Type B pancreatic cell (in vitro differentiated cells): ENCODE measurements at places on chromosomes 6 and 20. TPM values are rescaled to one million over a fixed set of nuclear protein-coding genes. Genes with fewer than 3 reads are reported as not detected.

TDRD6 gene
- total RNA-seq = 0.19 and 0.38 TPM in 2 replicates

DNA sequence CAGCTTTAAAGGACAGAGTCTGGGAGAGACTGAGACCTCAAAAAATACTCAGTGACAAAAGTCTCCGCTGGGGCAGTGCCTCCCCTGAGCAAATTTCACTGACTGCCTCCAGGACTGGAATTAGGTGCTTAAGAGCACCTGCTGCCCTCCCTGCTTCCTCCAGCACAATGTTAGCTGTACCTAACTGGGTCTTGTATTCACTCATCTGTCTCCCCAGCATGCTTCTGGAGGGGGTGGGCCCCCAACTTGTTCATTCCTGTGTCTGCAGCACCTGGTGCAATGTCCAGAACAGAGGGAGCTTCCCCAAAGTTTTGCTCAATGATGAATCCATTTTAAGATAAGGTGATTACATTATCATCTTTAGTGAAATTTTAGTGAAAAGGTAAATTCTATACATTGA is 650.7 kb downstream of the KIF16B start:
- H3K27me3 ChIP-seq = peaks cover 13% of the 10 kb centered on the region
- DNase-seq = no peak
- H3K27ac ChIP-seq = no peak overlapping the region
- no peak overlapping the region for H3K4me3 ChIP-seq
- peaks cover 4% of the 10 kb centered on the region for H3K4me1 ChIP-seq

DNA sequence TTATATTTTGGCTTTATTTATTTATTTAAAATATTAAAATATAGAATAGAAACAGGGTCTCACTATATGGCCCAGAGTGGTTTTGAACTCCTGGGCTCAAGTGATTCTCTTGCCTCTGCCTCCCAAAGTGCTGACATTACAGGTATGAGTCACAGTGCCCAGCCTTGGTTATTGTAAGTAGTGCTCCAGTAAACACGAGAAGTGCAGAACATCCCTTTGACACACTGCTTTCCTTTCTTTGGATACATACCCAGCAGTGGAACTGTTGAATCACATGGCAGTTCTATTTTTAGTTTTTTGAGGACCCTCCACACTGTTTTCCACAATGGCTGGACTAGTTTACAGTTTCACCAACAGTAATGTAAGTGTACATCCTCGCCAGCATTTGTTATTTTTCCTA is 203.9 kb downstream of the PHF3 start:
- no peak overlapping the region for H3K4me3 ChIP-seq
- H3K27ac ChIP-seq = no peak overlapping the region
- no peaks in the 10 kb centered on the region for H3K4me1 ChIP-seq
- H3K27me3 ChIP-seq = no peaks in the 10 kb centered on the region
- H3K36me3 ChIP-seq = no peaks in the 10 kb centered on the region

GRCh38 chr6:30357678-30358540 is 13.0 kb downstream of the RPP21 start:
- peak overlapping the region; percentile 88 for H3K4me3 ChIP-seq
- H3K27me3 ChIP-seq = peaks cover 63% of the 10 kb centered on the region
- no peak overlapping the region for H3K27ac ChIP-seq

DNA sequence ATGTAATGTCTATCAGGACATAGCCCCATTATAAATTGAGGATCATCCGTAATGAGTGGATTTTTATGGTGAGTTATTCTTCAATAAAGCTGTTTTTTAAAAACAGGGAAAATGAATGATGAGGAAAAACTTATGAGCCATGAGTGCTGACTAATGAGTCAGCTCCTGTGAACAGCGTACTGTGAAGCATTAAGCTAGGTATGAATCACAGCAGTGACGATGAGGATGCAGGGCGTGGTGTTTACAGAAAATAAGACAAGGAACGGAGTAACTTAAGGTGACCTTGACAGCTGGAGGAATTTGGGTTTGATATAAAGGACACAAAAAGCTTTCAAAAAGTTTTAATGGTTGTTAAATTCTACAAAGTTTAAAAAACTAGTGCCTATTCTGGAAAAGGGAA is 96.3 kb downstream of the FOXF2 start:
- peaks cover 3% of the 10 kb centered on the region for H3K27me3 ChIP-seq
- peaks cover 14% of the 10 kb centered on the region for H3K4me1 ChIP-seq
- H3K4me3 ChIP-seq = no peak overlapping the region
- H3K36me3 ChIP-seq = no peaks in the 10 kb centered on the region
- no peak for DNase-seq

HEY2 gene
- total RNA-seq = 10.0 and 11.3 TPM in 2 replicates

GRCh38 chr20:48603116-48603818 is 224.5 kb downstream of the PREX1 start:
- DNase-seq = no peak
- H3K4me3 ChIP-seq = no peak overlapping the region
- H3K27ac ChIP-seq = no peak overlapping the region
- no peaks in the 10 kb centered on the region for H3K36me3 ChIP-seq

DNA sequence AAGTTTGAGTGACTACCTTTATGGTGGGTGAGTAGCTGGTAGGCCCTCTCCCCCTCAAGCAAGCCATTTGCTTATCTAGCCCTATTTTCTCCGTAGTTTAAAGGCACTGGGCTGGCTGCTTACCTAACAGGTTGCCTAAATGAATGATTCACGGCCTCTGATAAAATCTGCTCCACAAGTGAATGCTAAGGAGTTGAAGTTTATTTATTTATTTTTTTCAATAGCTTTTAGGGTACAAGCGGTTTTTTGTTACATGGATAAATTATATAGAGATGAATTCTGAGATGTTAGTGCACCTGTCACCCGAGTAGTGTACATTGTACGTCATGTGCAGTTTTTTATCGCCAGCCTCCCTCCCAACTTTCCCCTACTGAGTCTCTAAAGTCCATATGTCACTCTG is 8.3 kb upstream of the CDH26 start:
- DNase-seq = no peak
- H3K27ac ChIP-seq = no peak overlapping the region
- no peaks in the 10 kb centered on the region for H3K27me3 ChIP-seq
- no peak overlapping the region for H3K4me3 ChIP-seq
- no peaks in the 10 kb centered on the region for H3K36me3 ChIP-seq

GMPR gene
- total RNA-seq = 1.8 and 3.8 TPM in 2 replicates

GRCh38 chr20:51456511-51457509 is 85.7 kb downstream of the NFATC2 start:
- peak overlapping the region; percentile 56 for H3K27ac ChIP-seq
- peaks cover 14% of the 10 kb centered on the region for H3K36me3 ChIP-seq
- no peak overlapping the region for H3K4me3 ChIP-seq
- no peaks in the 10 kb centered on the region for H3K27me3 ChIP-seq
- DNase-seq = no peak
- peaks cover 29% of the 10 kb centered on the region for H3K4me1 ChIP-seq

- H3K4me1 ChIP-seq = peaks cover 7% of the 10 kb centered on the region
- no peak for DNase-seq
- no peaks in the 10 kb centered on the region for H3K27me3 ChIP-seq
- no peak overlapping the region for H3K4me3 ChIP-seq
Observed at GRCh38 chr6:96304997-96305396, 216.6 kb upstream of the UFL1 start.

DNA sequence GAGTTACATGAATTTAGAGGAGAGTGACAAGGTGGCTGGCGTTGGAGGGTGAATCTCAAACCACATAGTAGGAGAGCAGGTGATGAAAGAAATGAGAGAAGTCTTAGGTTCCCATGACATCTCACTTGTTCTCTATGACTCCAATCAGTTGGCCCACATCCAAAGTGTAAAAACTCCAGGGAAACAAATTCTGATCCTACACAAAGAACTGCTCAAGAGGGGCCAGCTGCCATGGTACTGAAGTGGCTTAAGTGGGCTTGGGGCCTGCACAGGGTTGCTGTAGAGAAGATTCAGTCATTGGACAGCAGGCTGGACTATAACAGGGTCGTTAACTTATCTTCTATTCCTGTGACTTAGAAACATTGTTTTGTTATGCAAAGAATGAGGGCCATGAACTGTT is 7.6 kb upstream of the ADGRF4 start:
- no peak overlapping the region for H3K27ac ChIP-seq
- no peaks in the 10 kb centered on the region for H3K36me3 ChIP-seq
- no peaks in the 10 kb centered on the region for H3K4me1 ChIP-seq
- no peak overlapping the region for H3K4me3 ChIP-seq
- H3K27me3 ChIP-seq = no peaks in the 10 kb centered on the region

DNA sequence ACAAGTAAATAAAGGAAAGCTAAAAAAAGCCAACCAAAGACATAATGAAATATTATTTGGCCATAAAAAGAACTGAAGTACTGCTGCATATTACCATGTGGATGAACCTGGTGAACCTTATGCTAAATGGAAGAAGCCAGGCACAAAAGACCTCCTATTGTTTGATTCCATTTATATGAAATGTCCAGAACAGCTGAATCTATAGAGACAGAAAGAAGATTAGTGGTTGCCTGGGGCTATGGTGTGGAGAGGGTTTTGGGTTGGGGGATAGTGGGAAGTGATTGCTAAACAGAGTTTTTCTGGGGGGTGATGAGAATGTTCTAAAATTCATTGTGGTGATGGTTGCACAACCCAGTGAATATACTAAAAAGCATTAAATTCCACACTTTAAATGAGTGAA is 53.2 kb downstream of the TSBP1 start:
- no peaks in the 10 kb centered on the region for H3K36me3 ChIP-seq
- no peak for DNase-seq
- H3K27ac ChIP-seq = no peak overlapping the region
- H3K4me3 ChIP-seq = no peak overlapping the region
- no peaks in the 10 kb centered on the region for H3K4me1 ChIP-seq
- H3K27me3 ChIP-seq = no peaks in the 10 kb centered on the region
